ENCODE measurements at places on chromosomes 7 and 10. TPM values are rescaled to one million over a fixed set of nuclear protein-coding genes. Genes with fewer than 3 reads are reported as not detected.
A peak's percentile ranks its signal among the peaks of the same experiment; 100 is the strongest.

DNA sequence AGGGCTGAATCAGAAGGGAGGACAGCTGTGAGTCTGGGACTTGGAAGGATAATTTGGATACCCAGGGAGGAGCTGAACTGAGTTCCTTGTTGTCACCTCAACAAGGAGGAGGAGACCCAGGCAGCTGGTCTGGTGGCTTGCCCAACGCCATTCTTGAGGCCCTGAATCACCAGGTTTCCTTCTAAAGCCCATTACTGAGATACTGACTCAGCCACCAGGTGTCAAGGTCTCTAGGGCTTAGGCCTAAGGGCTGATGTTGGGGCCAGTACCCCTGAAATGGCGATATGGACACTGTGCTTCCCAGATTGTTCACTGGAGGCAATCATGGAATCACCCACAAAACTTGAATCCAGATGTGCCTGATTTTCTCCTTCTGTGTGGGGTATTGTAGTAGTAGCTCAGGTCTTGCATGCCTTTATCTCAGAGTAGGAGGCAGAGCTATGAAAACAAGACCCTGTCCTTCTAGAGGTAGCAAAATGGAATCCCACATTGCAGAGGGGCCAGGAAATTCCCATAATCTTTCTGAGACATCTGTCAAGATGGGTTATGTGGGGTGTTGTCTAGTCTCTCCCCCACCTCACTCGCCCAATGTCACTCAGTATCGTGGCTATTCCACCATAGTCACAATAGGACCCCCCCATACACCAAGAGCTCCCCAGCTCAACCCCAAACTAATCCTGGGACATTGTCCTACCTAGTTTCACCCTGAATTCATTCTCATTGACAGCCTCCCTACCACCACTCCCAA, 1.8 kb upstream of the ATG9B start:
- no peak for DNase-seq

DNA sequence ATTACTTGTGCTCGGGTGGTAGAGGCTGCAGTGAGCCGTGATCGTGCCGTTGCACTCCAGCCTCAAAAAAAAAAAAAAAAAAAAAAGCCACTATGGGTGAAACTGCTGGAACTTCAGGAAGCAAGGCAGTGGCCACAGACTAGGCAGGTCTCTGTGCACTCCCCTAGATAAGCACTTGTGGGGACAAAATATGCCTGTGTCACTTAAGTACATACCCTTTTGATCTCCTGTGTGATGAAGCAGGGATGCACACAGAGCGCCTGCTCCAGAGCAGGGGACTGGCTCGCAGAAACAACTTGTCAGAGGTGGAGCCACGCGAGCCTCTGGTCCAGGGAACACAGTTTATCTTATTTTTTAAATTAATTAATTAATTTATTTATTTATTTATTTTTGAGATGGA, 42.9 kb upstream of the PSAP start:
- DNase-seq, result peak; percentile 34

DNA sequence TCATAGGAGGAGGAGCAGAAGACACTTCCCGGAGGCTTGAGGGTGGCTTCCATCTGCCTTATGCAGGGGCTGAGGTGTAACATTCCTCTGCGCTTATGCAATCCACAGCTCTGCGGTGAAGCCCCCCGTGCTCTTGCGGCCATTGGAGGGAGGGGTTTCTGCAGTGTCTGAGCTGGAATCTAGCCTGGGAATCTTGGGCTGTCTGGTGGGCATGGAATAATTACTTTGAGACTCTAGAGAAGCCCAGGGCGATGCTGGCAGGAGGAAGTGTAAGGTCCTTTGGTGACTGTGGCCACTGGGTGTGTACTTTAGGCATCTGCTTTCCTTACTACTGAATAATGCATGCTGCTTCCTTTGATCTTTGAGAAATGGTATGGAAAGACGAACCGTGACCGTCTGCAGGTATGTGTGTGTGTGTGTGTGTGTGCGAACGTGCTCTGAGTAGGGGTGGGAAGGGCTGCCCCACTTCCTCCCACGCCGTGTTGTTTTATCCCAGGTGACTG, 181.0 kb downstream of the PRPF18 start:
- DNase-seq, result no peak

DNA sequence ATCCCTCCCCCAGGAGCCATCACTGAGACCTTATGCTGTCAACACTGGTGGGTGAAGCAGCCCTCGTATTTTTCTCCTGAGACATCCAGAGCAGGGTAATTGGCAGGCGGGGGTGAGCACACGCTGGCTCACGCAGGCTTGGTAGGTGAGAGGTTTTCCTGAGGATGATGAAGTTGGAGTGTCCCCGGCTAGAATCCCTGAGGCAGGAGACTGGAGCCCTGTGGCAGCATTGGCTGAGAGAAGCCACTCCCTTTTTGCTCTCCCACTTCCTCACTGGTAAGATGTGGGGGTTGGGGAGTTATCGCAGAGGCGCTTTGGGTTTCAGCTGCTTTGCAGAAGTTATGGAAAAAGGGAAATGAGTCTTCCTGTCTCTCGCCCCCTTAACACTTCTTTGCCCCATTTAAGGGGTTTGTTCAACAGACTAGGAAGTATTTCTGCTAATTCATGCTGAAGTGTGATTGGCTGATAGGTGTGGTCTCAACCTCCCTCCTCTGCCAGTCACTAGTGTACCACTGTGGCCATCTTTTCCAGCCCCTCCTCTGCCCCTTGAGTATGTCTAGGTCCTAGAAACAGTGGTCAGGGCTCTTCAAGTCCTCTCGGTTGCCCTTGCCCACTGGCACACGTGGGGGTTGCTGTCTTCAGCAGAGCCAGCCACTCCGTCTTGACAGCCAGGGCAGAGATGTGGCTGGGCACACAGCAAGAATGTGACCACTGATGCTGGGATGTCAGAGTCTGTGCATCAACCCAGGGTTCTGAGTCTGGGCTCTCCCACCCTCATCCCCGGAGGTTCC, 5.7 kb downstream of the ARPC1B start:
- peak; percentile 75 for DNase-seq

DNA sequence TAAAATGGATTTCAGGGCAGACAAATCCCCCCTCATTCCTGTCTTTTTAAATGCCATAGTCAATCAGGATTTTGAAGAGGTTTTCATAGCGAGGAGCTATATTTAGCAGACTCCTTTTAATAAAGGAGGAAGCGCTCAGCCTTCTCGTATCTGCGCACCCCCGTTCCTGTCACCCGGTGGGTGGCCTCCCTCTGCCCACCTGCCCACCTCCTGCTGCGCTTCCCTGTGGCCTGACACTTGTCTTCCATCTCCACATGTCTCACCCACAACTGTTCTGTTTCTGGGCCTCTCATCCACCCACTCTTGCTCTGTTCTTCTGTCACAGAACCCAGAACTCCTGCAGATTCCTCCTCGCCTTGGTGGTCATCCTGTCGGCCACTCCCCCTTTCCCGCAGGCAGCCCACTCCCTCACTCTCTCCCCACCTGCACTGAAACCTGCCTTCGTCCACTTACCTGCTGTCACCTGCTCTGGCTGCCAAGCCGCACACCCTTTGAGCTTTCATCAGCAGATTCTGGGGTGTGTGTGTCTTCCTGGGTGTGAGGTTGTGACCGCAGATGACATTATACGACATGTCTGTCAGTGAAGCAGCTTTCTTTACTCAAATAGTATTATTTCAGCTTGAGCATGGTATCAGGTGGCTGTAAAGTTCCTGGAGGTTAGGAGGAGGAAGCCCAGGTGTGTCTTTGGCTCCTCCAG, 163.5 kb upstream of the AGK start:
- no peak for DNase-seq

- no peak for DNase-seq
These were observed 68.8 kb downstream of the TMEM168 start for GRCh38 chr7:112721366-112721765.

DNA sequence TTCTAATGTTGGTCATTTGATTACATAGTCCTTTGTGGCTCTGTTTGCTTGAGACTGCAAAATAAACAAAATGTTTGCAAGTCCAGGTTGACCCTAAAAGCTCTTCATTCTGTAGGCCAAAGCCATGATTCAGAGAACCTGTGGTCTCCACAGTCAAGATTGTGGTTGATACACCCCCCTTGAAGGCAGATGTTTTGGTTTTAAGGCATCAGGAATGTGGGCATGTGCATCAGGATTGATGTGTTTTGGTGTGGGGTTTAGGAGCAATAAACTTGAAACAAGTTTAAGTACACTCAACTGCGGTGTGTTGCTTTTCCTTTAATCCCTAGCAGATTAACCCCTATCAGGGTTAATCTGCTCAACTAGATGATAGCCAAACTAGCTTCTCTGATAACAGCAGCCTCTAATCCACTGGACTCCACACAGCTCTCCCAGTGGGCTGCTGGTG, 379.1 kb upstream of the GALNT17 start:
- DNase-seq, result no peak

DNA sequence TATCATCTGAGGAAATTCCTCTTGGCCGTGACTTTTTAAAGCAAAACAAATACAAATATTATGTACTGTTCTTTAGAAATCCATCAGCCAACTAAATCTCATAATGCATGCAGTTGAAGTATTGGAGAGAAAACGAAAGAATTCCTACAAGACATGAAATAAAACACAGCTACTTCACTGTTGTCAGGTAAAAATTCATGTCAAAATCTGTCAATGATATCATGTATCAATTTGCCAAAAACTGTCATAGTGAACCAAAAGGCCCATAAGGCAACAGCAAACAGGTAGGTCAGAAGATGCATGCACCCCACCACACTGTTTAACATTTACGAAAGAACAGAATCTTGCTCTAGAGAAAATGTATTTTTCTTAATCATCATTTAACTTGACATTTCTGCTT, 2.3 kb downstream of the GPR22 start:
- DNase-seq, result no peak

GRCh38 chr7:114930829-114931655, 9.1 kb downstream of the MDFIC start:
- no peak for DNase-seq

DNA sequence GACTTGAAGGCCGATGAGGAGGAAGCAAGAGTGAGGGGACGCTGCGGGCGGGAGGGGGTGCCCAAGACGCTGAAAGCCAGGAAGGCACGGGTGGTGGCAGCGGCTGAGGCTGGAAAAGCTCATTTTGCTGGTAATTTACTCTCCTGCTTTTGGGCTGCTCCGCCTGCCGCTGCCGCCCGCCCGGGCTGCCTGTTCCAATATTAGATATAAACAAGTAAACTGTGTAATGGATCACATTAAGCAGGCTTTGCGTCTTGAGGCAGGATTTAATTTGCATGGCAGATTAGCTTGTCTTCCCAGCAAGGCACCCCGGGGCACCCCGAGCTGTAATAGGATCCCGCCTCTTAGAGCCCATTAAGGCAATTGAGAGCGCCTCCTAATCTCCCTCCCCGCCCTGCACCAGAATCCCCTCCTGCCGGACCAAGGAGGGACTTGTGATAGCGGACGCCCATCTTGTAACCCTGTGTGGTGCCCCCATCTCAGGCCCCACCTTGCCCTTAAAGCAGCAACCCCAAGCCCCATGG, 46.1 kb upstream of the SLF2 start:
- no peak for DNase-seq

DNA sequence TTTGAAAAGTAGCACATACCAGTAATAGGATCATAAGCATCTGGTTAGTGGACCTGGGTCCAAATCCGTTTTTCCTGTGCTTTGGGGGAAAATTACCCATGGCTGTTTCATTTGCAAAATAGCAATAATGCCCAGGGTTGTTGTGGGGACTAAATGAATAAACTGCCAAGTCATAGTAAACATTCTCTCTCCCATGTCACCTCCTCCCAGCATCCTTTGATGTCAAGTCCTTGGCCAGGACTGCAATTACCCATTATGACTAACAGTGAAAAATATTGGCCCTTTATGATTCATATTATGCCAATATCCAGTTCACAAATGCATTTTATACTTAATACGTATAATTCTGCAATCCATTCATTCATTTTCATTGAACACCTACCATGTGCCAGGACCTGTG, 23.0 kb downstream of the TOMM7 start:
- no peak for DNase-seq

GRCh38 chr7:21412957-21413356, 14.9 kb upstream of the SP4 start:
- no peak for DNase-seq

DNA sequence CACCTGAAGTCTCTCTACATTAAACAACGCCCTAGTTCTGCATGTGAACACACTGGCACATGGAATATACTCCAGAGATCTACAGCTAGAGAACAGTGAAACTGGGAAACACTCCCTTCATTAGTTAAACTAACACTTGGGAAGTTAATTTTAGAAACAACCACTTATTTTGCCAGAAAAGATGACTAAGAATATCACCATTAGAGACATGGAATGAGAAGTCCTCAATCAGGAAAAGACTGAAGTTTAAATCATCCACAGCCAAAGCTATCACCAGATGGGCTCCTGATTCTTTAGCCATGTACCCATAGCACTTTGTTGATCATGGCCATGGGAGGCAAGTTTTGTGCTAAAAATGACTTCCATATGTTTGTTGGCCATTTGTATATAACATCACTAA, 719.5 kb downstream of the KCNMA1 start:
- no peak for DNase-seq

- DNase-seq, result no peak
These were observed 58.6 kb upstream of the KCNIP2 start for GRCh38 chr10:101902032-101902819.

- DNase-seq, result no peak
These were observed 61.0 kb upstream of the PAPSS2 start for GRCh38 chr10:87598700-87599099.

Gene MAGI2
- total RNA-seq, result 17.9 TPM

DNA sequence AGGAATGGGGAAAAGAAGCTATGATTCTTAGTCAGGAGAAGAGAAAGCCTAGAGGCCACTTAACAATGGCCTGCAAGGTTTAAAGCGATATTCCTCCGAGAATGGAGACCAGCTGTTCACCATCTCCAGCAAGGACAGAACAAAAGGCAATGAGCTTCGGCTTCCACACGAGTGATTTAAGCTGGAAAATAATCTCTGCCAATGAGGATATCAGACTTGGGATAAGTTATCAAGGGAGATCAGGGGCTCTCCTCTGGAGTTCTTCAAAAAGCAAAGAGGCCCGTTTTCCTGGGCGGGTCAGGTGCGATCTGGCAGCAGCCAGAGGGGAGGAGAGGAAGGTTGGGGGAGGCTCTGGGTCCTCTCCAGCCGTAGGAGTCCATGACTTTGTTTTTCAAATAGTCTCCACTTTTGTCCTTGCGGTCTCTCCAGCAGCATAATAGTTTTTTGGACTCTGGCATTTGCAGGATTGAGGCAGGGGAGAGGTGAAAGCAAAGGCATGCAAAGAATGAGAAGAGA, 211.3 kb downstream of the SKIDA1 start:
- DNase-seq, result no peak

- no peak for DNase-seq
These were observed 119.9 kb downstream of the HPSE2 start for GRCh38 chr10:99115703-99116102.

Gene ACHE
- total RNA-seq, result 2.6 TPM

DNA sequence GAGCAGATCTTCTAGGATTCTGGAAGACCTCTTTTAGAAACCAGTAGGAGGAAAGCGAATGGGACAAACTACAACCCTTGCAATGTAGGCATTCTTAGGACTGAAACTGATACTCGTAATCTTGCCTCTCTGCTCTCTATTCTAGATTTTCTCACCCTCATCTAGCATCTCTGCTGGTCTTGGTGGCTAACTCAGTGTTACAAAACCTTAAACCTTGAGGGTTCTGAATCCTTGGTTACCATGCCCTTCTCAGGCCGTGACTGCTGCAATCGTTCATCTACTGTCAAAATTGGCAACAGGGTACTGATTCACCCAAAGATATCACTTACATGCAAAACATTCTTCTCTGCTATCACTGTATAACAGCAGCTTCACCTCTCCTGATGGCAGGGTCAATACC, 55.2 kb downstream of the SAMD9 start:
- DNase-seq, result no peak

Gene FAM25A
- not detected for total RNA-seq

GRCh38 chr10:20817116-20817515, 80.0 kb downstream of the NEBL start:
- DNase-seq, result no peak
